ENCODE measurements at places on chromosomes 2 and 18.
A peak's percentile ranks its signal among the peaks of the same experiment; 100 is the strongest.

DNA sequence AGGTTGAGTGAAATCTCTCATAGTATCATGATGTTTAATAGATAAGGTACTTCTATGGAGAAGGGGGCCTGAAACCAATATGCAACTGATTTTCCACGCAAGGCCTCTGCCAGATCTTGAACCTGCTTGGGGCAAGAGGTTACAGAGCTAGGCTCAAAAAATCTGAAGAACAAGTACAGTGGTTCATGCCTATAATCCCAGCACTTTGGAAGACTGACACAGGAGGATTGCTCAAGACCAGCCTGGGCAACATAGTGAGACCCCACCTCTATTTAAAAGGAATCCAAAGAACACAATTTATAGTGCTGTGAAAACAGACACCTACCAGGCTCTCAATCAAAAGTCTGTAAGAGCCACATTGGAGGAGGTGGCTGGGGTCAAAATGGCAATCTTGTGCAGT, 28.6 kb downstream of the HADHA start:
- no peak for DNase-seq

DNA sequence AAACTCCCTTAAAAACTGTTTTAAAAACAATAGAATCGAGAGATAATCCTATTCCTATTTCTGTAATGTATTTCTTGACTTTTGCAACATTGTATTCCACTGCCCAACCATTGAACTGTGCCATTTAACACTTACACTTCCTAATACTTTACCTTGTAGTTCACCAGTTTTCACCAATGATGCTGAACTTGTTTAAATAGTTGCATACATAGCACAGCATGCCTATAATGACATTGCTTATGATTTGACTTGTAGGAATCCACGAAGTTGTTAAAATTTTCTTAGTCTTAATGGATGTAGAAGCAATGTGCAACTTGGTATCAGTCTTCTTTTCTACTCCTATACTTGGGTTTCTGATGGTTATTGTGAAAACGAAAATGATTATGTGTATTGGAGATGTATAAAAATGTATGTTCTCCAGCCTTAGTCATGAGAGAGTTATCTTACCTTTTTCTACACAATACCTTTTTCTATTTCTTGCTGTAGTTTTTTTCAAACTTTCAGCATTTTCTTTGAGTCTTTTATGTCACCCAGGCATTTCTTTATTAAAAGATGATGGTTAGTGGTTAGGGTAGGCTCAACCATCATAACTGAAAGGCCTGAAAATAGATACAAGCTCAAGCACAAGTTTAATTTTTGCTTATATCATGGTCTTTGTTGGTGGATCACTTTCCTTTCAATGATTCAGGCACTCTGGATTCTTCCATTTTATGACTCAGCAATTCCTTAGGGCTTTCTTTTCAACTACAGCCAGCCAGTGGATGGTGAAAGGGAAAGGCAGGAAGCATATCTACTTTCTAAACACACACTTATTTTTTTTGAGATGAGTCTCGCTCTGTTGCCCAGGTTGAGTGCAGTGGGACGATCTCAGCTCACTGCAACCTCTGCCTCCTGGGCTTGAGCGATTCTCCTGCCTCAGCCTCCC, 9.4 kb downstream of the GPD2 start:
- DNase-seq = no peak

DNA sequence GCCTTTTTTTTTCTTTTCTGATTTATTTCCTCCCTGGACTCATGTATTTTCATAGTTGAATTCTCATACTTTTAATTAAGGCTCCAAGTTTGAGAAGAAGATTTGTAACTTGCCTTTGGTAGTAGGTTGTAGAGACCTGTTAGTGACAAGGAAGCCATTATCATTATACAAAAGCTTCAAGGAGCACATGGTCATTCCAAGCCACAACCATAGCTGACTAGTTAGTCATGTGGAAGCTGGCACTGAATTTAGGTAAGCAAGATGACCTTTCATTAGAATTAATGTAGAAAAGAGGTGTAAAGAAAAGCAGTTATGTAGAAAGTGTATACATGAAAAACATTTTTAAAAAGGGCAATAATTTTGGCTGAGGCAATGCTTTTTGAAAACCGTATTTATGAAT, 89.7 kb downstream of the LRP1B start:
- no peak for DNase-seq

- DNase-seq = no peak
Observed at GRCh38 chr18:71405169-71405809, 1116.4 kb downstream of the SOCS6 start.

GRCh38 chr2:84856787-84857186, 24.1 kb downstream of the TRABD2A start:
- no peak for DNase-seq

DNA sequence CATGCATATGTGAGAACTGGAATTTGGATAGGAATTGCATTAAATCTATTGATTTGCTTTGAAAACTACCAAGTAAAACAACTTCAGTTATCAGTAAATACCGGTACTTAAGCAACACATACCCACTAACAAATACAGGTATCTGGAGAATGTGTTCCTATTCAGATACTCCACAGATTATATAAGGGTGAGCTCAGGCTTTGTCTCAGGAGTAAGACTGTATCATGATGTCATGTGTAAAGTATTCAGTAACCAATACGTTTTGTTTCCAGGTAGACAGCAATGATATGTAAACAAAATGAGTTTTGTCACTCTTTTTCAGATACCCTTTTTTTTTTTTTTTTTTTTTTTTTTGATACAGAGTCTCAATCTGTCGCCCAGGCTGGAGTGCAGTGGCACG, 74.8 kb downstream of the DSC3 start:
- DNase-seq = no peak

- peak; percentile 20 for DNase-seq
Observed at GRCh38 chr18:47050468-47050867, 15.0 kb upstream of the ELOA2 start.

DNA sequence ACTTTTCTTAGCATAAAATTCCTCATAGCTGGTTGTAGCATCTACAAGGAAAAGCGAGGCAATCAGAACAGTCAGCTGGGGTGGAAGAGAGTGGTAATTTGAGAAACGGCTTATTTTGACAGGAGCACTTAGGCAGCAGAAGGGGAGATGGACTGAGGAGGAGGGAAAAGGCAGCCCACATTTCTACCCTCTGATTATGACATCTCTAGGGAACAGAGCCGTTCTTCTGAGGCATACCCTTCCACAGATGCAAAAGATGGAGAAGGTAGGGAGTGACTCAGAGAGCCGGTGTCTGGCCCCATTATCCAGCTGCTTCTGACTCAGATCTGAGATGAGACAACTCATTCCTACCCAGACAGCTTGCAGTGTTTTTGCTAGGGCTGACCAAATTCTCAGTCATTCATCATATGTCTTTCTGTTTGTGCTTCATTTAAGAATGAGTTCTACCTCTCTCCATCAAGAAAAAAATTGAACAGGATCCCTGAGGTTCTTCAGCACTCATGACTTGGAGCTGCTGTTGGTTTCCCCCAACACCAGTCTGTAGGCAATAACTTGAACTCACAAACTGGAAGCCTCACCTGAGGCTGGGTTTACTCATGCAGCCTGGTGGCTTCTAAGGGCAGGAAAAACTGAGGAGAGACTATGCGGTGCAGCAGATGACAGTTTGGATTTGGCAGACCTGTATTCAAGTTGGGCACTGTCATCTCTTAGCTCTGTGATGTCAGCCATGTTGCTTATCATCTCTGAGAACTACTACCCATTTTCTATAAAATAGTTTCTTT, 15.9 kb upstream of the SEC11C start:
- no peak for DNase-seq

GRCh38 chr2:85163675-85164074, 30.5 kb downstream of the TCF7L1 start:
- no peak for DNase-seq

- peak; percentile 36 for DNase-seq
Observed at GRCh38 chr18:72652990-72653593, 109.0 kb upstream of the CBLN2 start.

GRCh38 chr2:17272652-17273525, 245.4 kb downstream of the RAD51AP2 start:
- no peak for DNase-seq

- DNase-seq = no peak
Observed at GRCh38 chr2:170517538-170517937, 197.6 kb upstream of the SP5 start.

GRCh38 chr2:174054926-174055325, 89.8 kb upstream of the SP3 start:
- DNase-seq = no peak

GRCh38 chr2:75288760-75289159, 89.4 kb upstream of the TACR1 start:
- no peak for DNase-seq

DNA sequence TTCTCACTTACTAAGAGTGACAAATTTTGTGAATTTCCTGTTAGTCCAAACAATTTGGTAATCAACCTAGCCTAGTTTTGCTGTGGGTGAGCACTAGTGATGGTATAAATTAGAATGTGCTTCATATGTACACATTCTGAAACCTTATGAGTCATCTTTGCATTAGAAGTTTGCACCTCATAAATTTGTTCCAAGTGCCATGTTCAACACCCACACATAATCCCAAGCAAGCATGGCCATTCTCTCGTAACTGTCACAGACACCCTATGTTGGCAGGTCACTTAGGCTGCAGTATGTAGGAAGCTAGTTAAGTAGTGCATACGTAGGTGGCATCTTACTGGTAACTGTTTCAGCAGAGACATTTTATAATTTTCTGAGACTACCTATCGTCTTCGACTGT, 46.9 kb downstream of the NAB1 start:
- no peak for DNase-seq

DNA sequence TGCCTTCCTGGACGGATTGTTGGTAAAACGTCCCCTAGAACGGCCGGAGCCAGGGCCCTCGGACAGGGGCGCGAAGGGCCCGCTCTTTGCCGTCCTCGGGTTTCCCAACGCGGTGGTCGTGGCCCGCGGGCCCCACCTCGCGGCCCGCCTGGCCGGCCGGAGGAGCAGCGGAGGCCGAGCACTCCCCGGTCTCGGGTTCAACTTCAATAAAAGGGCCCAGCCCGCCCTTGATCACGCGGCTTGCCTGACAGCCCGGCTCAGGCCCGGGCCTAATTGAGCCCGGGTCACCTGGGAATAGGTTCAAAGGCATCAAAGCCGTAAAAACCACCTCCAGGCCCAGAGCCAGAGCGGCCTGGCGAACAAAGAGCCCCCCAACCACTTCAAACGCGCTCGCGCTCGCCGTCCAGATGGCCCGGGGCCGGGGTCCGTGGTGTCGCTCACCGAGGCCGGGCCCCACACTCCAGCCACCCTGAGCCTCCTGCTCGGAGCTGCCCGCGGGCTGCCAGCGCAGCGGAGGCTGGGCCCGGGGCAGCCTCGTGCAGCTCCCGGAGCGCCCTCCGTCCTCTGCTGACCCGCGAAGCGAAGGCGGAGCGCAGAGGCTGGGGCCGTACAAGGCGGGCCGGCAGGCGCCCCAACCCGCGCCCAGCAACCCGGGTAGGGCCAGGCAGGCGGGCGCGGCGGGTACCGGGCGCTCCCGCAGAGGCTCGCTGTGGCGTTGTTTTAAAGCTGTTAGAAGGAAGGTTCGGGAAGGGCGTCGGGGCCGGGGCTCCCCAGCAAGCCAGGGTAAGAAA, 1.1 kb upstream of the TWIST2 start:
- no peak for DNase-seq

GRCh38 chr2:163264341-163264740, 425.8 kb upstream of the KCNH7 start:
- DNase-seq = no peak

- no peak for DNase-seq
Observed at GRCh38 chr2:102983786-102984185, 222.0 kb downstream of the TMEM182 start.

- no peak for DNase-seq
Observed at GRCh38 chr2:216319771-216320170, 52.5 kb downstream of the MARCHF4 start.

- no peak for DNase-seq
Observed at GRCh38 chr2:31324016-31324633, 90.2 kb downstream of the EHD3 start.

GRCh38 chr18:62590799-62591590, 68.2 kb downstream of the ZCCHC2 start:
- DNase-seq = no peak

- DNase-seq = peak; percentile 84
Observed at GRCh38 chr2:233350708-233351107, 3.6 kb upstream of the DGKD start.

GRCh38 chr2:197704434-197705120, 592 bp upstream of the MARS2 start:
- DNase-seq = peak; percentile 36

- no peak for DNase-seq
Observed at GRCh38 chr18:23718243-23718720, 29.0 kb downstream of the LAMA3 start.

GRCh38 chr2:172783165-172783898, 47.7 kb downstream of the RAPGEF4 start:
- DNase-seq = no peak

DNA sequence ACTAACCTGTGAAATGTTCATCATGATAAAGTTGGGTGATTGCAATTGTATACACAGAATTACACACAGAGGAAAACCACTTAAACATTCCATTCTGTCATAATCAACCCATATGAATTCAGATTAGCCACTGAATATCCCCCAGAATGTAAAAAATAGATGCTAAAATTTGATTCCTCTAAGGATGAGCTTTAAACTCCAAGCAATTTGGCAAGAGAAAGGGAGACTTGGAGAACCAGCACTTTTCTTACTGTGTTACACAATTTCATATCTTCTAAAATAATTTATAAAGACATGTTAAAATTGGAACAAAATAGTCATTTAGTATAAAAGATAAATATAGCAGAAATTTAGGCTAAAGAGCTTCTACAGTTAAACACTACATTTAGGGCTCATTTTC, 146.3 kb upstream of the LMAN1 start:
- DNase-seq = no peak

GRCh38 chr2:12035956-12036639, 289.7 kb downstream of the LPIN1 start:
- DNase-seq = no peak

GRCh38 chr2:202460119-202460518, 84.0 kb downstream of the BMPR2 start:
- DNase-seq = no peak

DNA sequence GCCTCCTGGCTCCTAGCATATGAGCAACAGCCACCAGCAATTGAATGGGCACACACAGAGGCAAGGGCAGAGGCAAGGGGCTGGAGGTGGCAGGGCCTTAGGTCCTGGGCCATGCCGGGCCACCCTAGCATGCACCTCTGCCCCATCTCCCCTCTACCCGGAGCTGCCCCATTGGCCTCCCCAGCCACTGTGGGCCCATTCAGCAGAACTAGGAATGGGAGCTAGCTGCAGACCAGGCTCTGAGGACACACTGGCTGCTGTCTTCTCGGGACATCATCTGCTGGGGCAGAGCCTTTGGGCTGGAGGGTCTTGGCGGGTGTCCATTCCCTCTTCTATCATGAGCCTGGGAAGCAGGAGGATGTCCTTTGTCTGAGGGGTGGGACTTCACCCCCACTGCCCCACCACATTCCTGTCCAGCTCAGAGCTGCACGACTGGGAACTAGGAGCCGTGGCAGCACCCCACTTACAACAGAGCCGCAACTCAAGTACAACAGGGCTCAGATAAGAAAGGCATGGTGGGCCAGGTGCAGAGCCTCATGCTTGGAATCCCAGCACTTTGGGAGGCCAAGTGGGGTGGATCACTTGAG, 800 bp downstream of the VIL1 start:
- DNase-seq = no peak

All from Panc1 (cell line).